ENCODE measurements at places on chromosomes 2 and 18. TPM values are rescaled to one million over a fixed set of nuclear protein-coding genes. Genes with fewer than 3 reads are reported as not detected.

ADD2 gene
- total RNA-seq = 15.4 TPM

GRCh38 chr2:162002623-162003235, 71.3 kb downstream of the DPP4 start:
- DNase-seq = no peak

- DNase-seq = no peak
These were observed 46.9 kb upstream of the SMAD7 start for GRCh38 chr18:48997681-48997984.

SRD5A2 gene
- not detected for total RNA-seq

CRACDL gene
- total RNA-seq = not detected

RFX8 gene
- not detected for total RNA-seq

DNA sequence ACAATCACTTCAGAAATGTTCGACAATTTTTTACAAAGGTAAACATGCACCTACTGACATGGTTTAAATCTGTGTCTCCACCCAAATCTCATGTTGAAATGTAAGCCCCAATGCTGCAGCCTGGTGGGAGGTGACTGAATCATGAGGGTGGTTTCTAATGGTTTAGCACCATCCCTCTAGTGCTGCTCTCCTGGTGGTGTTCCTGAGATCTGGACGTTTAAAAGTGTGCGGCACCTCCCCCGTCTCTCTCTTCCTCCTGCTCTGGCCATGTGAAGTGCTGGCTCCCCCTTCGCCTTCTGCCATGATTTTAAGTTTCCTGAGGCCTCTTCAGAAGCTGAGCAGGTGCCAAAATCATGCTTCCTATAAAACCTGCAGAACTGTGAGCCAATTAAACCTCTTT, 28.3 kb downstream of the MAP3K2 start:
- no peak for DNase-seq

GRCh38 chr2:184860744-184861143, 262.4 kb downstream of the ZNF804A start:
- DNase-seq = no peak

- DNase-seq = no peak
These were observed 183.0 kb downstream of the TCF4 start for GRCh38 chr18:55404832-55405465.

TBR1 gene
- total RNA-seq = 0.02 TPM

GRCh38 chr2:15265889-15266288, 295.2 kb downstream of the NBAS start:
- DNase-seq = no peak

DNA sequence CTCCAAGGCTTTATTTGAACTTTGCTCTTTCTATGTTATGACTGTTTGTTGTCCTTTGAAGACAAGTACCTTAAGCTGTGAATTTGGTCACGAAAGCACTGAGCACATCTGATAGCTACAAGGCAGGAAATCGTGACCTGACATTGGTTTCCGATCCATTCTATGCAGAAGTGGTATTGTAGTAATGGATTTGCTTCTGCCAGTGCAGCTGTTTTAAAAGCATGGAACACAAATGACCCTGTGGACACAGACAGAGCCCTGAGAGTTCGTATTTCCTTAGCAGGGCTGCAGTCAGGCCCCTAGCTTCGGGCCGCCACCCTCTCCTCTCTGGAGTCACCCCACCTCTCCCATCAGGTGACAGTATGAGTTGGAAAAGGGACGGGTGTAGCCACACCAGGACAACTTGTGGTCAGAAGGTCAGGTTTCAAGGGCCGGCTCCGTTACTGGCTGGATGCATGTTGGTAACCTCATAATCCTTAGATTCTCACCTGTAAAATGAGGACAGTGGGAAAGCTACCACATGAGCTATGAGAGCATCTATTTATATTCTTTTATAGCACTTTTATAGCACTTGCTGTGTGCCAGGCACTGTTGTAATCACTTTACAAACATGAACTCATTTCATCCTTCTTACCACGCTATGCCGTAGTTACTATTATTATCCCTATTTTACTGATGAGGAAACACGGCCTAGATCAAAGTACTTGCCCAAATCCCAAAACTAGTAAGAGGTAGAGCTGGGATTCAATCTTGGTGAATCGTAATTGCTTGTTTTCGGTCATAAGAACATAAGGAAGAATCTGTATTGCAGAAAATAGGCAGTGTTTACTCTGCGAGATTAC, 70.2 kb downstream of the SPATS2L start:
- DNase-seq = no peak

CPSF3 gene
- total RNA-seq = 44.6 TPM

CDH7 gene
- total RNA-seq = not detected

GRCh38 chr2:229022652-229023051, 248.4 kb downstream of the PID1 start:
- no peak for DNase-seq

SATB2 gene
- total RNA-seq = 0.34 TPM

- DNase-seq = no peak
These were observed 8.0 kb downstream of the COPS9 start for GRCh38 chr2:240127911-240128607.

ST8SIA5 gene
- total RNA-seq = not detected

COL4A4 gene
- total RNA-seq = 10.9 TPM

GRCh38 chr2:112026509-112026908, 28.6 kb upstream of the TMEM87B start:
- DNase-seq = no peak

DNA sequence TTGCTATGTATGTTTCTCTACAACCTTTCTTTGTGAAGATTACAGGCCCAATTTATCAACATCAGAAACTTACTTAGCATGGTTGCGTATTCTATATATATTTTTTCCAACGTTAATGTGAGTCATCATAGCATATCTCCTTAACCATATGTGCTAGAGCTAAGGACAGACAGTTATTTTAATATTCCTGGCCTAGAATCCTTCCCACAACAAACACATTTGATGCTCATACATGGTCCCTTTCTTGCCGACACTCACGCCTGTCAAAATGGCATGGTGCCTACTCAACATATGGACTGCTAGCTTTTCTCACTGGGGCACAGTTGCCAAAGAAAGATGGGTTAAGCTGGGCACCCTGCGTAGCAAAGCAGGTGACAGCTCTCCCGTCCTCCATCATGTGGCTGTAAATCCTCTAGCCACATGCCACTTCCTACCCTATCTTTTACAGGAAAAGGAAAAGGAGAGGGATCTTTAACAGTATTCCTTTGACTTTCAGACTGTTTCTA, 75.2 kb upstream of the GALNT5 start:
- no peak for DNase-seq

RGPD3 gene
- total RNA-seq = 0.27 TPM

SPHKAP gene
- not detected for total RNA-seq

DNA sequence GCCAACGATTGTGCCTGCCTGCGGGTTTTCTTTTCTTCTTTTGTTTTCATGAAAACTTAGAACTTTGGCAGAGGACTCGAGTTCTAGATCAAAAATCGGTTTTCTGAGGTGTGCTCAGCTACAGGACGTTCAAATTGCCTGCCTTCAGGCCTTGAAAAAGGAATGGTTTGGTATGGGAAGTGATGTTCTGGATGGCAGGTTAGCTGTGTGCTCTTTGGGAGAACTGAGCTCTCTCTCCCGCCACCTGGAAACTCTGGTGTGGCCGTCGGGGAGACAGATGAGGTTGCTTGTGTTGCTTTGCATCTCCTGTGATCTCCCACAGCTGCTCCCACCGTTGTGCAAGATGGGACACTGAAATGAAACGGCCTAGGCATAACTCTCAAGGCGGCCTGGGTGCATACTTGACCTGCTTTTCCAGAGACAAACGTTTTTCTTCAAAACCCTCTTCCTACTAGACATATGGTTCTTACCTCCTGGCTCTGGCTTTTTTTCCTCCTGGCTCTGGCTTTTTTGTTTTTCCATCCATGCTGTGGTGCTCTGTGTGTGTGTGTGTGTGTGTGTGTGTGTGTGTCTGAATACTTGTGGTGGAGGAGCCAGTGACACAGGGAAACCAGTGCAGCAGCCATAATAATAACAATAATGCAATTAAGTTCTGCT, 2.0 kb downstream of the FMNL2 start:
- DNase-seq = no peak

DNA sequence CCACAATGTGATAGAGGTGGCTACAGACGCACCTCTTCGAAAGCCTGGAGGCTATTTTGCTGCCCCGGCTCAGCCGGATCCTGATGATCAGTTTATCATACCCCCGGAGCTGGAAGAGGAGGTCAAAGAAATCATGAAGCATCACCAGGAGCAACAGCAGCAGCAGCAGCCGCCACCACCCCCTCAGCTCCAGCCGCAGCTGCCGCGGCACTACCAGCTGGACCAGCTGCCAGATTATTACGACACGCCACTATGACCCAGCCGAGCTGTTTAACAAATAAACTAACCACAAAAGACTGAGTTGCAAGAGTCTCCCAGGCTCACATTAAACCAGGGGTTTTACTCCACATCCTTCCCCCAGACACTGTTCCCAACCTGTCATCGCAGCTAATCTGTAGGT, 263.8 kb downstream of the PHLPP1 start:
- DNase-seq = no peak

RPRM gene
- not detected for total RNA-seq

DNA sequence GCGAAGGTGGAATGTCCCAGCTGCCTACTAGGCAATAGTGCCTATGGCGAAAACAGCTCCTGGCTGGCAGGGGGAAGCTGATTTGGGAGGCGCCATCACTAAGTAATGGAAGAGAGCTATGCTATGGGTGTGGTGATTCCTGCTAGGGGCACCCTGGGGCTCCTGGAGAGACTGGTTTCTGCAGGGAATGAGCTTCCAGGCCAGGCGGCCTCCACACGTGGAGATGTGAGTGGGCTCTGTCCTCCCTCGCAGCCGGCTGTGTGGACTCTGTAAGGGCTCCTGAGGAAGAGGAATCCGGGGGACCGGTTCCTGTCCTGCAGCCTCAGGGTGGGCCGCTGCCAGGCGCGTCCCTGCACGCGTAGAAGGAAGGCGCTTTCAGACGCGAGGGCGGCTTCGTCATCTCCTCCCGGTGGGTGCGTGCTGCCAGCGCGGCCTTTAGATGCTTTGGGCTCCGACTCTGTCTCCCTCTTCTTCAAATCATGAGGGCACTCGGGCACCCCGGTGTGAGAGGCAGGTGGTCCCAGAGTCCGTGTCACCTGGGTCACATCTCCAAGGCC, 55.5 kb upstream of the ANKRD62 start:
- DNase-seq = no peak

GRCh38 chr2:231343006-231343710, 52.4 kb upstream of the B3GNT7 start:
- DNase-seq = no peak

DNA sequence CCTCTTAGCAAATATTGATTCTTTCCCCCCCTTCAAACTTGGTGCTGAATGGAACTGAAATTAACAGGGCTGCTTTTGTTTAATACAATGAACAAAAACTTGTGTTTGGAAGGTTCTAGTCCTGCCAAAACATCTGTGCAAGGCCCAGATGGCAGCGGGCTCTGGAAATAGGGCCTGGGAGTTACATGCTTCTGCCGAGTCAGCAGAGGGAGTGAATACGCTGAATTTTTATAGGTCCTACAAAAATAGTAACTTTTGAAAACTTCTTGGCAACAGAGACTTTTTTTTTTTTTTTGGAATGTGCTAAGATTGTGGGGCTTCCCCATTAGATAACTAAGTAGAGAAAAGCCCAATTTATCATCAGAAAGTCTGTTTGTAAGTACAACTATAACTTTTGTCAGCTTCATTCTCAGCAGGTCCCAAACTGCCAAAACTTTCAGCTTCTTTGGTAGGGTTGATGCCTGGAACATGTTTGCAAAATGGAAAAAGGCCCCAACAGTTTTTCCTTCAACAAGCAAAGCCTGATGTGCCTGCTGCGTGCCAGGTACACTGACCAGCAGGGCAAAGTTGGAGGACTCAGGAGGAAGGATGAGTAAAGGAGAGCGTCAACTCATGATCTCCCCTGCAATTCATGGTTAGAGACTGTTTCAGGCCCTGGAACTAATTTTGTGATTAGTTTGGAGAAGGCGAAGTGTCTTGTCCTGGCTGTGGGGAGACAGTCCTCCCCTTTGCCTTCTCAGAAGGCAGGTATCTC, 45.1 kb upstream of the HDAC4 start:
- no peak for DNase-seq

DPP10 gene
- not detected for total RNA-seq

HOXD8 gene
- not detected for total RNA-seq

- no peak for DNase-seq
These were observed 95.0 kb downstream of the PRPF40A start for GRCh38 chr2:152622219-152622618.

- DNase-seq = no peak
These were observed 87.1 kb downstream of the CNTNAP5 start for GRCh38 chr2:124112206-124112605.

DNA sequence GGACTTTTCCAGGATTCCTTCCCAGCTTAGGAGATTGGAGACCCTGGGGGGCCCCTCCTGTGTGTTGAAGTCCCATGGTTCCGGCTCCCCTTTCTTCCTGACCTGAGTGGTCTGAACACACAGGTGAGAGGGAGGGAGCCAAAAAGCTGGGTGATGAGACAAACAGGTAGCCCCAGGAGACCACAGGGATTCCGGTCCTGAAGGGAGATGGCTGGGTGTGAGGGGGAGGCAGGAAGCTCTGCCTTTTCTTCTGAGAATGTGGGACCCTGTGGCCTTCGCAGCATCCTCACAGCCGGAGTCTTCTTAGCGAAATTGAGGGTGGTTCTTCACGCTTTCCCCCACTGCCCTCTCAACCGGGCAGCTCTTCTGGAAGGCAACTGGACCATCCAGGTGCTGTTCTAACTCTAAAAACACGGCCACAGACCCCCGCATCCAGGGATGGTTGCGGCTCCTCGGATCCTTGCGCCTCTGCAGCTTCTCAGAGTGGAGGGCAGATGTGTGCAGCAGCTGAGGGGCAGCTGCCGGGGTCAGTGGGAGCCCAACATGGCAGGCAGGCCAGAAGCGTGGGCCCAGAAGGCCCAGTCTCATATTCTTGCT, 4.4 kb downstream of the SLC66A3 start:
- DNase-seq = no peak

GRCh38 chr2:168692132-168692744, 110.2 kb upstream of the NOSTRIN start:
- no peak for DNase-seq

All from activated B cell treated with CpG ODN at 0.5 μM for 24 hours (primary cell).